ENCODE measurements at places on chromosomes 12 and 14. TPM values are rescaled to one million over a fixed set of nuclear protein-coding genes. Genes with fewer than 3 reads are reported as not detected.

GRCh38 chr12:57208631-57209282 lies 7.8 kb upstream of the NXPH4 start:
- H3K4me1 ChIP-seq, result peaks cover 4% of the 10 kb centered on the region
- H3K27ac ChIP-seq, result no peak overlapping the region
- H3K4me3 ChIP-seq, result no peak overlapping the region
- peaks cover under 1% of the 10 kb centered on the region for H3K36me3 ChIP-seq
- H3K27me3 ChIP-seq, result no peaks in the 10 kb centered on the region

RHEBL1 gene
- 2.5 TPM for total RNA-seq

FBXW8 gene
- 12.2 TPM for total RNA-seq

GRCh38 chr14:90024910-90025309 lies 36.9 kb upstream of the KCNK13 start:
- H3K4me3 ChIP-seq, result no peak overlapping the region
- no peak for DNase-seq
- H3K4me1 ChIP-seq, result 0 out of 2 replicates have a peak, but pooled peaks cover 3% of the 10 kb centered on the region
- H3K27ac ChIP-seq, result no peak overlapping the region

- peak overlapping the region; percentile 94 for H3K27ac ChIP-seq
- H3K4me1 ChIP-seq, result peaks cover 6% of the 10 kb centered on the region
- no peaks in the 10 kb centered on the region for H3K36me3 ChIP-seq
- no peaks in the 10 kb centered on the region for H3K27me3 ChIP-seq
- DNase-seq, result no peak
Observed at GRCh38 chr12:51217133-51217967, 512 bp downstream of the POU6F1 start.

DNA sequence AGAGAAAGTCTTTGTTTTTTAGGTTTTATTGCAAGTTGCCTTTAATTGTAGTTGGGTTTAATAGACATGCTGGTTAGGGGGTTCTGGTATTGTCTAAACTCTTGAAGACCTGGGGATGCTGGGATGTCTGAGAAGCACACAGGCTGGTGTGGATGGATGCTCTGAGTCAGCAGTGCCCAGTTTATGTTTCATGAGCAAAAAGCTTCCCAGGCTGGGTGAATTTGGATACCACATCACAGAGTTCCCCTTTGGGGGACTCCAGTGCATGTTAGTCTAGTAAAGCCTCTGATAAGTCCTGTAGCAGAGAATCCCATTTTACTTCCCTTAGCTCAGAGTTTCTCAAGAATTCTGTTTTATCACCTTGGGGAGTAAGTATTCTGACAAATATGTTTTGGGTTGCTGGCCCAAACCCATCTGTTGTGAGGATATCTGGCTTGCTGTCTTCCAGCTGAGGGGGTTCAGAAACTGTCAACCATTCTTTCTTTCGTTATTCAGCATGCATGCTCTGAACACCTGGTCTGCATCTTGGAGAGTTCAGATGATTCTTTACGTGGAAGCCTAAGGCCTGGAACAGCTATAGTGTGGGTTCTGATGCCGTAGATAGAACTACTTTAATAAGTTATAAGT lies 509.1 kb downstream of the VRK1 start:
- no peak for DNase-seq
- no peaks in the 10 kb centered on the region for H3K4me1 ChIP-seq
- H3K27ac ChIP-seq, result no peak overlapping the region
- H3K4me3 ChIP-seq, result no peak overlapping the region
- no peaks in the 10 kb centered on the region for H3K36me3 ChIP-seq

- H3K4me1 ChIP-seq, result peaks cover 6% of the 10 kb centered on the region
- peaks cover 2% of the 10 kb centered on the region for H3K36me3 ChIP-seq
- no peaks in the 10 kb centered on the region for H3K27me3 ChIP-seq
- no peak for DNase-seq
- no peak overlapping the region for H3K27ac ChIP-seq
Observed at GRCh38 chr12:22538311-22538710, 6.0 kb downstream of the C2CD5 start.

DNA sequence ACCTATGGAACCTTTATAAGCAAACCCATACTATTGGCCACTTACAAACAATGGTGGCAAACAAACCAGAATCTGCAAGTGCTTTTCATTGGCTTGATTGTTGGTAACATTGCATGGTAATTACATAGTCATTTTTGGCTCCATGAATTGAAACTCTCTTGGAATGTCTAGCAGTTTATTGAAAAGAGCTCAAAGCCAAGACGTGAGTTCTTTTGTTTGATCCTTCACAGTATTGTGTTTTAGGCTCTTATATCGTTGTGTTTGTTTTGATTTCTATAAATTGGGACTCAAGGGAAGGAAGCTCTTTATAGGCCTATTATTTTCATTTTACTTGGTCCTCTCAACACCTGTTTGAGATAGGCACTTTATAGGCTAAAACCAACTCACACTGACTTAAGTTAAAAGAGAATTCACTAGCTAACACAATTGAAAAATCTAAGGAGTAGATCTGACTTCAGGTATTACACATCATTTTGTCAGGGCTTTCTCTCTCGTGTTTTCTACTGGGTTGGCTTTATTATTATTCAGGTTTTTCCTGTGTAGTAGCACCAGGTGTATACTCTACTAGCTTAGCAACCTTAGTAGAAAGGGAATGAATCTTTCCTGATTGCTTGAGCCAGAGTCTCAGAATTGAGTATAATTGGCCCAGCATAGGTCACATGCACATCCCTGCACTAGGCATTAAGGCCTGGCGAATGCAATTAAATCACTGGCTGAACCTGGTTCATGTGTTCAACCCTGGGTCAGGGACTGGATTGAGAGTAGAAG lies 341.4 kb downstream of the RAD51B start:
- DNase-seq, result no peak
- H3K27me3 ChIP-seq, result no peaks in the 10 kb centered on the region
- no peaks in the 10 kb centered on the region for H3K36me3 ChIP-seq
- H3K4me1 ChIP-seq, result peaks cover 30% of the 10 kb centered on the region
- H3K27ac ChIP-seq, result peak overlapping the region; percentile 59

DNA sequence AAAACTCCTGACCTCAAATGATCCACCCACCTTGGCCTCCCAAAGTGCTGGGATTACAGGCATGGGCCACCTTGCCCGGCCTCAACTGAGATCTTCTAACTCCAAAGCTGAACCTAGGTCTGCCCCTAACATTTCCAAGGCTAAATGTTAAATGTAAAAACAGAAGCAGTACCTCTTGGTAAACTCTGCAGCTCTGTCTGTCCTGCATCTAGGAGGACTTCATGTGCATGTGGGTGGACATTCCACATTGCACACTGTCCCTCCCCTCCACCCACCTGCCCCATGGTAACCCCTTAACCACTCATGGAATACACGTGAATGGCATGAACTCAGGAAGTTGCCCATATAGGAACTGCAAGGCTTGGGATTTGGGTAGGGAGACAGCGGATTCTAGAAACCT lies 33.1 kb downstream of the SNX6 start:
- H3K27me3 ChIP-seq, result no peaks in the 10 kb centered on the region
- no peak overlapping the region for H3K4me3 ChIP-seq
- H3K4me1 ChIP-seq, result no peaks in the 10 kb centered on the region
- no peak overlapping the region for H3K27ac ChIP-seq
- DNase-seq, result no peak

- no peaks in the 10 kb centered on the region for H3K36me3 ChIP-seq
- no peak for DNase-seq
- no peak overlapping the region for H3K27ac ChIP-seq
- H3K4me1 ChIP-seq, result no peaks in the 10 kb centered on the region
- no peaks in the 10 kb centered on the region for H3K27me3 ChIP-seq
Observed at GRCh38 chr12:90290980-90291975, 582.6 kb upstream of the ATP2B1 start.

DNA sequence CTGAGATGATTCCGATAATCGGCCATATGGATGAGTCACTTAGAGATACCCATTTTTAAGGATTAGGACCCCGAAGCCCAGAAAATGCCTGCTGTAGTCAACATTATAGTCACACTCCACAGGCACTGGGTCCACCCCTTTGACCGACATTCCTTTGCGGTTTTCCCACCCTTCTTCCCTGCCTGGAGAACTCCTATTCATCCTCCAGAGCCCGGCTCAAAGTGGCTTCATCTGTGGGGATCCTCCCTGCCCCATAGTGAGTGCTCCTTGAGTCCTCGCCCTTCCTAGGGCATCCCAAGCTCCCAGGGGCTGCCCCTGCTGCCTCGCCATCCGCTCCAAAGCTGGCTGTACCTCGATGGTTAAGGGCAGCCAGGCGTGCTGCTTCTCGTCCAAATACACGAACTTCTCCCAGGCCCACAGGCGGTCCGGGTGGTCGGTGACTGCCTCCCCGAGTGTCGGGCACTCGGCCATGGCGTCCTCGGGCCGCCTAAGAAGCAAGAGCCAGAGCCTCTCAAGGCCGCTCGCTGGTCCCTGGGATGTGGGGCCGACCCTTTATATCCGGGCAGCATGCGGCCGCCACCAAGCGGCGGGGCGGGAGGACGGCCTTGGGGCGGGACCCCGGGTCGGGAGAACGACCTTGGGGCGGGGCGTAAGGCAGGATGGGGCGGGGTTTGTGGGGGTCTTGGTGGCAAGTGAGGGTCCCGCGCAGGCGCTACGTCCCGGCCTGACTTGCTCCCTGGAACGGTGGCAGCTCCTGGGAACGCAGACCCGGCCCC lies at the start of gene TCL1A:
Gene TCL1A (minus strand): TSS at position 530 of the 776 bp plus-strand sequence. CDS start 59 bp downstream, at position 471.
- H3K36me3 ChIP-seq, result no peaks in the 10 kb centered on the region
- DNase-seq, result no peak
- no peaks in the 10 kb centered on the region for H3K27me3 ChIP-seq
- no peak within 1 kb of the TSS for H3K27ac ChIP-seq

DNA sequence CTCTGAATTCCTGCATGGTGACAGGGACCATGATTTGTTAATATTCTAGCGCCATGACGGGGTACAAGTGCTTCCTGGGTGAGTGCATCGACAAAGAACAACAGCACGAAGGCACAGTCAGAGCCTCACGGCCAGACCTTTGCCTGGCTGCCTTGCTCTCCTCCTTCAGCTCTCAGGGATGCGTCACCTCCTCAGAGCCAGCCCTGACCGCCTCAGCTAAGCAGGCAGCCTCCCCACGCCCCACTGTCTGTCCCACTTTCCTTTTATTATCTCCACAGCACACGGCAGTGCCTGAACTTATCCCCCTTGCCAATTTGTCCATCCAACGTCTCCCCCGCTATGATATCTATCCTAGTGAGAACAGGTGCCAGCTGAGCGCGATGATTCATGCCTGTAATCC lies 16.5 kb upstream of the FZD10 start:
- H3K4me1 ChIP-seq, result no peaks in the 10 kb centered on the region
- no peaks in the 10 kb centered on the region for H3K27me3 ChIP-seq
- H3K27ac ChIP-seq, result no peak overlapping the region
- no peak for DNase-seq

DNA sequence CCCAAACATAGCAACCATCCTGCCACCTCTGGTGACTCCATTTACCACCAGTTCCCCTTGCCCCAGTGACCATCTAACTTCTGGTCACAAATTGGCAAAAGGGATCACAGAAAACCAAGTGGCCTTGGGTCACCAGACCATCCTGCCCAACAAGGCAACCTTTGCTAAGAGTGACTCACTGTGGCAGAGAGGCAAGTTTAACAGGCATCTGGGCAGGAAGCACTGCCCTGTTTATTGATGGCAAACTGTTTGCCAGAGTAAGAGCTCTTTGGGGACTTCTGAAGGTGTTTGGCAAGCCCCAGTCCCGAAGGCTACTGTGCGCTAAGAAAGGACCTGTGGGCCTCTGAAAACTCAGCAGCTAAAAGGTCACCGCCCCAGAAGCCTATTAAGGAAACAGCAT lies 28.2 kb upstream of the TMEM233 start:
- no peaks in the 10 kb centered on the region for H3K4me1 ChIP-seq
- no peak overlapping the region for H3K27ac ChIP-seq
- no peaks in the 10 kb centered on the region for H3K27me3 ChIP-seq
- H3K4me3 ChIP-seq, result no peak overlapping the region
- no peaks in the 10 kb centered on the region for H3K36me3 ChIP-seq
- no peak for DNase-seq

GRCh38 chr14:30108975-30109700 lies 181.5 kb upstream of the PRKD1 start:
- no peaks in the 10 kb centered on the region for H3K36me3 ChIP-seq
- no peaks in the 10 kb centered on the region for H3K4me1 ChIP-seq
- H3K27me3 ChIP-seq, result no peaks in the 10 kb centered on the region
- no peak for DNase-seq
- no peak overlapping the region for H3K27ac ChIP-seq
- H3K4me3 ChIP-seq, result no peak overlapping the region

DNA sequence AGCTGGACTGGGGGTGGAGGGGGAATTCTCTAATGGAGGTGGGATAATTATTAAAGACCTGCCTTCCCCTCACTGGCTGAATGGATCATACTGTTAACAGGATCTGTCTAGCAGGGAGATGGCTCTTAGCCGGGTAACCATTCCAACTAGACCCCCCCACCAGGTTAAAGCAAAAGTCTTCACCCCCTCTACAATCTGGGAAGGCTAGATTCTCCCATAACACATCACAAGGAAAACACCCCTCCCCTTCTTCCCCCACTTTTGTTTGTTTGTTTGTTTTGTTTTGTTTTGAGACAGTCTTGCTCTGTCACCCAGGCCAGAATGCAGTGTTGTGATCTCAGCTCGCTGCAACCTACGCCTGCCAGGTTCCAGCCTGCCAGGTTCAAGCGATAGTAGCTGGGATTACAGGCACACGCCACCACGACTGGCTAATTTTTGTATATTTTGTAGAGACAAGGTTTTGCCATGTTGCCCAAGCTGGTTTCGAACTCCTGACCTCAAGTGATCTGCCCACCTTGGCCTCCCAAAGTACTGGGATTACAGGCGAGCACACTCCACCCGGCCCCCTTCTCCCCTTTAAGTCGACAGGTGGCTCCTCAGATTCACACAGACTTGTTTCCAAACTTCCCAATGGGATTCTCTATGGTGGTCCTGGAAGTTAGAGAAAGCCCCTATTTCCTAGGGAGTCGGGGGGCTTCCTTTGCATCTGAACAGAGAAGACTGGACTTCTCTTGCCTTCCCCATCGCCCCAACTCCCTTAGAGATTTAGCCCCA lies 3.5 kb upstream of the BAZ2A start:
- no peaks in the 10 kb centered on the region for H3K36me3 ChIP-seq
- H3K27ac ChIP-seq, result peak overlapping the region; percentile 92
- no peaks in the 10 kb centered on the region for H3K27me3 ChIP-seq
- DNase-seq, result no peak
- H3K4me3 ChIP-seq, result peak overlapping the region; percentile 85

DNA sequence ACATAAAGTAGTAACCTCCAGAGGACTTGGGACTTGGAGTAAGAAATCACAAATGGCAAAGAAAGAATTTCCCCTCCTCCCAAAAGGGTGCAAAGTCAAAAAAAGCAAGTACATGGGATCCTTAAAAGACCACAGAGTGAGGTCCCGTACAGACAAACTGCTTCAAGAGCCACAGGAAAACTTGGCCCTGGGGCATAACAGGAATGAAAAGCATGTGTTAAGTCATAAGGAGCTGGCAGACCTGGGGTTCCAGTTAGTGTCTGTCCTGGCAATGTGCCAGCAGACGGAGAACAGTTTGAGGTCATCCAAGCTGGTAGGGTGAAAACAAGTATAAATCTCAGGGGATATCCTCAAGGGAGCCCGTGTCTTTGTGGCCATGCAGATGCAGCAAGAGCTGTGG lies 73.2 kb downstream of the HSD17B6 start:
- H3K4me3 ChIP-seq, result no peak overlapping the region
- no peaks in the 10 kb centered on the region for H3K36me3 ChIP-seq
- no peak for DNase-seq
- no peaks in the 10 kb centered on the region for H3K27me3 ChIP-seq

GRCh38 chr12:94699801-94700200 lies 49.4 kb upstream of the TMCC3 start:
- H3K36me3 ChIP-seq, result no peaks in the 10 kb centered on the region
- H3K4me1 ChIP-seq, result no peaks in the 10 kb centered on the region
- no peak for DNase-seq
- no peak overlapping the region for H3K4me3 ChIP-seq
